ENCODE measurements at places on chromosomes 7 and 10.

DNA sequence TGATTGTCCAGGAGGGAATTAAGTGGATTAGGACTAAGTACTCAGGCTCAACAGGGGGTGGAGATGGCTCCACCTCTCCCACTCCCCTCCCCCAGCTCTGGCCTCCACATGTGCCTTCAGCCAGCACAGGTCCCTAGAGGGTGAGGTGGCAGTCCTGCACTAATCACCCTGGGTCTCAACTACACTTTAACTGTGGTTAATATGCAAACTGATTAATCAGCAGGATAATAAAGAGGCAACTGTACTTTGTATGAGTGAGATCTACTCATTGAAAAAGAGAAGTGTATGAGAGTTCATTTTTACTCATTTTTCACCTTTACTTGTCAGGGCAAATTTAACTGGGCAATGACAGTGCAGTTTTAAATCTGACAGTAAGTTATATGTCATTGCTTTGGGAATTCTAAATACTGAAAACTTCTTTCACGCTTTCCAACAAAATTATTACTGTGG is 223.8 kb upstream of the CCDC6 start:
- DNase-seq: no peak

GRCh38 chr10:1404323-1405260 is 332.7 kb downstream of the ADARB2 start:
- no peak for DNase-seq

DNA sequence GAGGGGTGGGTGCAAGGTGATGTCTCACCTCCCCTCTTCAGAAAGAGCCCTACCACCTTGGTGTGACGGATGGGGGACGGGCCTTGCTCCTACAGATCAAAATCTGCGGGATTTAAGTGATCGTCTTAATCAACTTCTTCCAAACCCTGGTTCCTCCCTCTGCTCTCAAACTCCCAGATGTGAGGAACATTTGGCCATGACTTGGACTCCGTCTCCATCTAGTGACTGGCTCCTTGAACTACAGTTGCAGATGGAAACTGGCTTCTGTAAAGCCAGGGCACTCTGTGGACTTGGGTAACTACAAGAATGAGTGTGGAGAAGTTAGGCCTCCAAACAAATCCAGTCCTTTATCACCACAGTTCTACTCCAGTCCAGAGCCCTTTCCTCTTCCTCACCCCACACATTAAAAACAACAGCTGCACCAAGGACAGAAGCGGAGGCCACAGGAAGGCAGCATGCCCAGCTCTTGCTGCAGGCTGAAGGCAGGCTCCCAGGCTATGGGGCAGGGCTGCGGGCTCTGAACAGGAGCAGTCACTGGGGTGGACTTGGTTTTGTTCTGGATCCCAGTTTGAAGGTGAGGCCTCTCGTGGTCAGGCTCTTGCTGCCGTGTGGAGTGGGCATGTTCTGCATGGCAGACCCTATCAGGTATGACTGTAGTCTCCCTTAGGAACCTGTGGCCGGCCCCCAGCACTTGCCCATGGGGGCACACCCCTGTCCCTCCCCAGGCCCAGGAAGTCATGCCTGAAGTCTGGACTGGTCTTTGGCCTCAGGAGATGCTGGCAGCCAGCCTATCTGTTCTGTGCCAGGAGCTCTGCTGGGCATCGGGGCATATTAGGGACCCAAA is 79.4 kb downstream of the VWC2 start:
- DNase-seq: peak; percentile 67

- DNase-seq: no peak
Observed at GRCh38 chr7:142513178-142513955, 235.9 kb upstream of the PRSS1 start.

GRCh38 chr7:128872394-128872824 is 9.8 kb downstream of the ATP6V1F start:
- no peak for DNase-seq

DNA sequence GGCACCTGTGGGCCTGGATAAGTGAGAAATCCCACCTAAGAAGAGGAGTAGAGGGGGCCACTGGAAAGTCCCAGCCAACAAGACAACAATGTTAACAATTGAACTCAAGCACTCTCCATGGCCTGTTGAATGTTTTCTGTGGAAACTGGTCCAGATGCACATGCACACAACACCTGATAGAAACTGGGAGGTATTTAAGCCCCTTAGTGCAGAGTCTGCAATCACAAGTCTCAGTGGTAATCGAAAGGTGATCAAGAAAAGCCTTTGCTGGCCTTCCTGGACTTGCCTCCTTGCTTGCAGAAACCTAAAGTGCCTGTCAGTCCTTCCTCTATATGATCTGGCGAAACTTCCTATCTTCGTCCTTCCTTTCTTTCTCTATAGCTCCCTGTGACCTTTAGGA is 30.6 kb upstream of the HNRNPH3 start:
- no peak for DNase-seq

DNA sequence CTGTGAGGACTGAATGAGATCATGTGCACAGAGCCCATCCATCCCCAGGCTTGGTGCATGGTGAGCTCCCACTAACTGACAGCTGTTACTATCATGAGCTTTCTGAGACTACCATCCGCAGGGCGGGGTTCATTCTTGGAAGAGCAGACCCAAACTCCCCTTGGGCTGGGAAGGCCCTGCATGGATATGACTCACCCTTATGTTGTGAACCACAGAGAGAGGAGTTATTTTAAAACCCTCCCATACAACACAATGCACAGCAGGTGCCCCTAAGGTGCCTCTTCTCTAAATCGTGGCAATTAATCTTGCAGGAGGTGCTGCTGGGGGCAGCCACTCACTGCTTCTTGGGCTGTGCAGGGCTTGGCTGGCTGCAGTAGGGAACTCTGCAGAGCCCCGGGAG is 219.1 kb downstream of the GFRA1 start:
- no peak for DNase-seq

DNA sequence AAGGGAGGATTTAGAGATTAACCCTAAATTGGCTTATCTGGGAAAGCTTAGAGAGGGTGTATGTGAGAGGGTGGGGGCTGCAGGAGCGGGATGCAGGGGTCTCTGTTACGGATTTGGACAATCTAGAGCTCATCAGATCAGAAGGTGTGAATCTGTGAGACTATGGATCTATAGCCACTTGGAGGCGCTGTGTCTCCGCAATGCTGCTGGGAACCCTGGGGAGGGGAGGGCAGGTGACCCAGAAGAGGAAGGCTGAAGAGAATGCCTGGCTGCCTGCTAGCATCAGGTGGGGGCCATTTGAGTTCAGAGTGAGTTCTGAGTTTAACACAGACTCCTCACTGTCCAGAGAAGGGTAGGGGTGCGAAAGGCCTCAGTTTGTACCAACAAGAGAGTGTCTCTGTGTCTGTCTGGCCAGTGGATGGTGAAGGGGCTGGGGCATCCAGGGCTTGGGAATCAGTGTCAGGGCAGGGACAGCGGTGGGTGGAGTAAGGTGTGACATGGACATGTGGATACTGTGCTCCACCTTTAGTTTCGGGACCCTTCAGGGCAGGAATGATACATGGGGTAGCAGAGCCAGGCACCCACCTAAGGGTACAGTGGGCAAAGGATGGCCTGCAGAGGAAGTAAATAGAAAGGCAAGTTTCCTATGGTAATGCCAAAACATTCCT is 187.3 kb upstream of the PRSS58 start:
- DNase-seq: no peak

- no peak for DNase-seq
Observed at GRCh38 chr10:43353495-43354329, 17.7 kb upstream of the FXYD4 start.

DNA sequence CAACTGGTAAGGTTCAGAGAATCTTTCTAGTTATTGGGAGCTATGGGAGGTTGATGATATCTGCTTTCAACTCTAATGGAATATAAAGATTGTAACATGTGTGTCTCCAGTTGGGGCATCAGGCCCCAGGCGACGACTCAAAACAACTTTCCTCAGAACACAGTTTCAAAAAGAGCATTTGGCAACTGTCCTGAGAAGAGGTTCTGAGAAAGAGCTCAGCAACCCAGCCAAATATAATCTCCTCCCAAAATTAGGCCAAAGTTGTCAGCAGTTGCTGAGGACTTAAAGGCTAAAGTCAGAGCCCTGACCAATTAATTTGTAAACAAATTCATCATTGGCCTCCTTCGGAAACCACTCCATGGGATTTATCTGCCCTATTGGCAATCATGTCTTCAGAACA is 251.1 kb upstream of the NFE2L3 start:
- DNase-seq: no peak

DNA sequence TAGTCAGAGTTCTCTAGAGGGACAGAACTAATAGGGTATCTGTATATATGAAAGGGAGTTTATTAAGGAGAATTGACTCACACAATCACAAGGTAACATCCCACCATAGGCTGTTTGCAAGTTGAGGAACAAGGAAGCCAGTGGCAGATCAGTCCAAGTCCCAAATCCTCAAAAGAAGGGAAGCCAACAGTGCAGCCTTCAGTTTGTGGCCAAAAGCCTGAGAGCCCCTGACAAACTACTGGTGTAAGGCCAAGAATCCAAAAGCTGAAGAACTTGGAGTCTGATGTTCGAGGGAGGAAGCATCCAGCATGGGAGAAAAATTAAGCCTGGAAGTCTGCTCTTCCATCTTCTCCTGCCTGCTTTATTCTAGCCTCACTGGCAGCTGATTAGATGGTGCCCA is 1107.2 kb upstream of the CELF2 start:
- peak; percentile 25 for DNase-seq

GRCh38 chr10:110285501-110285900 is 19.2 kb downstream of the SMNDC1 start:
- no peak for DNase-seq

DNA sequence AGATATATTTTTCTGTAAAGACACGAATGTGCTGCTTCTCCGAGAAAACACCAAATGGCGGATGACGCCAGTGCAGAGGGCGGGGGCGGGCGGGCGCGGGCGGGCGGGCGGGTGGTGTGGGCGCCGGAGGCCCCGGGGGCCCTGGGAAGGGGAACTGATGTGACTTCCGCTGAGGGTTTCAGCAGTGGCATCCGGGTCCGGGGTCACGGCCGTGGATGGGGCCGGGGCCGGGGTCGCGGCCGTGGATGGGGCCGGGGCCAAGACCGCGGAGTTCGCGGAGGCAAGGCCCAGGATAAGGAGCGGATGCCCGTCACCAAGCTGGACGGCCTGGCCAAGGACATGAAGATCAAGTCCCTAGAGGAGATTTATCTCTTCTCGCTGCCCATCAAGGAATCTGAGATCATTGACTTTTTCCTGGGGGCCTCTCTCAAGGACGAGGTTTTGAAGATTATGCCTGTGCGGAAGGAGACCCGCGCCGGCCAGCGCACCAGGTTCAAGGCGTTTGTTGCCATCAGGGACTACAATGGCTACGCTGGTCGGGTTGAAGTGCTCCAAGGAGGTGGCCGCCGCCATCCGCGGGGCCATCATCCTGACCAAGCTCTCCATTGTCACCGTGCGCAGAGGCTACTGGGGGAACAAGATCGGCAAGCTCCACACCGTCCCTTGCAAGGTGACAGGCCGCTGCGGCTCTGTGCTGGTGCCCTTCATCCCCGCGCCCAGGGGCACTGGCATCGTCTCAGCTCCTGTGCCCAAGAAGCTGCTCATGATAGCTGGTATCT is 20.3 kb upstream of the IGF2BP3 start:
- peak; percentile 83 for DNase-seq

DNA sequence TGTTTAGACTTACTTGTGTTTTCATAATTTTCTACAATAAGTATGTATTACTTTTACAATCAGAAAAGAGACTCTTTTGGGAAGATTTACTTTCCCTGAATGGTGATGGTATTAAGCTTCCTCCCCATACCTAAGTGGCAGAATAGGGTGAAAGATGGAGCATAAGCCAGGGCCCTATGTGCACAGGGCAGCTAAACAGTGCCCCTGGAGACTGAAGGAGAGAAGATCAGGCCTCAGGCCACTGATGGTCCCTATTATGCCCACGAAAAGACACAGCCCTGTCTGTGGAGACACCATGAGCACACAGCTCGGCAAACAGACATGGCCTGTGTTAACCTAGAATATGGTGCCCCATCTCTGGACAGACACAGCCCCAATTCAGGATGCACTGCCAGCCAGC is 139.4 kb downstream of the OAT start:
- no peak for DNase-seq

GRCh38 chr7:30795161-30795948 is 24.1 kb downstream of the MINDY4 start:
- DNase-seq: no peak

DNA sequence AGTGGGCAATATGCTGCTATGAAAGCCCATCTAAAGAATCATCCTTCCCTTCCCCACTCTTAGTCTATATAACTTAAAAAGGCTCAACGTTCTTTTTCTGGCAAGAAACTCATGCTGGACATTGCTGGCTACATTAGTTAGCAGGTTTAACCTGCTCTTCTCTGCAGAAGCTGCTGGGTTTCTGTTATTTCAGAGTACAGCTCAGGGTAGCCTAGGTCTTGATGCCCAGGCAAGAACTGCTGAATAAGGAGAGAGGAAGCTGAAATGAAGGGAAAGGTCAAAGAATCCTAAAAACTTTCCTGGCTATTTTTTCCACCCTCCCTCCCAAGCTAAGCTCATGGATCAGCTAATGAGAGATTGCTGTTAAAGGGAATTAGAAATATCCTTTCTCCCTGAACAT is 79.4 kb downstream of the ANKIB1 start:
- DNase-seq: no peak

DNA sequence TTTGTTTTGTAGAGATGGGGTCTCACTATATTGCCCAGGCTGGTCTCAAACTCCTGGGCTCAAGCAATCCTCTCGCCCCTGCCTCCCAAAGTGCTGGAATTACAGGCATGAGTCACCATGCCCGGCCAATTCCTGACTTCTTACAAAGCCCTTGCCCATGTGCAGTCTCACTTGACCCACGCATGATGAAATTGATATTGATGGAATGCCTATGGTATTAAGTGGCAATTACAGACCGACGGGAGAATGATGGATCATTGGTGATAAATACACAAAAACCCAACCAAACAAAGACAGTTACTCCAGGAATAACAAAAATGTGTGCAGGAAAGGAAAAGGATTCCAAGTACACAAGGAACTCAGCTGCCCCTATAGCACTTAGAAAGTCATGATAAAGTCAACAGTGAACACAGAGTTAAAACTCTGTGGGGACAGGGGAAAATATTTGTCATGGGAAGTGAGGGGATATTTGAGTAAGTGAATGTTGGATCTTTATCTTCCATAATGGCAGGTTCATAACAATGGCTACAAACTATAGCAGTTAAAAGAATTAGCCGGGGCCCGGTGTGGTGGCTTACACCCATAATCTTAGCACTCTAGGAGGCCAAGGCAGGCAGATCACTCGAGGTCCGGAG is 21.6 kb downstream of the HIP1 start:
- no peak for DNase-seq

GRCh38 chr7:158246960-158247673 is 340.5 kb downstream of the PTPRN2 start:
- no peak for DNase-seq

DNA sequence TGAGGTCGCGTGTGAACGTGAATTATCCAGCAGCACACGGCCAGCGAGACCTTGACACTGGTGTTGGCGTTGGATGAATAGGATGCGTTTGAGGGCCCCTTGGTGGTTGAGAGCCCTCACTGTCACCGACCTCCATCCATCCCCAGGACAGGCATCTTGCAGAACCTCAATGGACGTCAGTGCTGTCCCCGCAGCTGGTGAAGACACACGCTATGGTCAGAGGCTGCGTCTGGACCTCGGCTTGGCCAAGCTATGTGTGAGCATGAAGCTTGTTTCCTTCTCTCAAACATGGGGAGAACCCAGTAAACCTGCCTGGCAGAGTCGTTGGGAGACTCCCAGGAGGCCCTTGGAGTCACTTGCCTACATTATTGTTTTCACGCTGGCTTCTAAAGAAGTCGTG is 229.2 kb downstream of the ADARB2 start:
- no peak for DNase-seq

- no peak for DNase-seq
Observed at GRCh38 chr10:86341361-86341811, 25.2 kb downstream of the GRID1 start.

- DNase-seq: no peak
Observed at GRCh38 chr7:73969991-73970390, 58.0 kb upstream of the ELN start.

GRCh38 chr10:132207536-132208461 is 21.1 kb downstream of the DPYSL4 start:
- DNase-seq: no peak
